ENCODE measurements at places on chromosomes 2 and 18.
A peak's percentile ranks its signal among the peaks of the same experiment; 100 is the strongest.

DNA sequence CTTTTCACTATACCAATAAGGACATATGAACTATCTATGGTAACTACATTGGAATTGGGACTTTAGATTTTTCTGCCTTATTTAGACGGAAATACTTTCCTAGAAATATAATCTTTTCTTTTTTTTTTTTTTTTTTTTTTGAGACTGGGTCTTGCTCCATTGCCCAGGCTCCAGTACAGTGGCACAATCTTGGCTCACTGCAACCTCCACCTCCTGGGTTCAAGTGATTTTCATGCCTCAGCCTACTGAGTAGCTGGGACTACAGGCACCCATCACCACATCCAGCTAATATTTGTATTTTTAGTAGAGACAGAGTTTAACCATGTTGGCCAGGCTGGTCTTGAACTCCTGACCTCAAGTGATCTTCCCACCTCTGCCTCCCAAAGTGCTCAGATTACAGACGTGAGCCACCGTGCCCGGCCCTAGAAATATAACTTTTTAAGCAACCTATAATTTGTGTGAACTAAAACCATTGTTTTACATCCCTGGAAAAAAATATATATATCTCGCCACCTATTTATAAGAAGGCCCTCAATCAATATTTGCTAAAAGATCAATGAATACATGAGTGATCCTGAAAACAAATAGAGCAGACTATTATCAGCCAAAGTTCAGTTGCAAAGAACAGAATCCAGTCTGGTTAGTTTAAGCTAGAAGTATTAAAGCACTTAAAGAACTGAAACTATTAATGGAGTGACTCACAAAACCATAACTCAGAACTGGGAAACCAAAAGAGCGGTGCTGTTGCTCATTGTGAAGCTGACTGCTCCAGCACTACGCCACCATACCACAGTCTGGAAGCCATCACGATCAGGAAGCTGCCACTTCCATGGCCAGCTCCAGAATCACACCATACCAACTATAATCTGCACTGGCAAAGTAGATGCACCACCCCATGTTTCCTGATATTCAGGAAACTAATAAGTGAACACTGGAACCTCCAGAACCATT, 8.4 kb upstream of the HNRNPLL start:
- peak; percentile 55 for DNase-seq

GRCh38 chr2:108257757-108258331, 18.1 kb downstream of the SULT1C3 start:
- DNase-seq = no peak

- DNase-seq = no peak
These were observed 2.7 kb downstream of the EHD3 start for GRCh38 chr2:31236433-31237205.

- DNase-seq = peak; percentile 39
These were observed 185.0 kb downstream of the ANAPC1 start for GRCh38 chr2:111698743-111699554.

DNA sequence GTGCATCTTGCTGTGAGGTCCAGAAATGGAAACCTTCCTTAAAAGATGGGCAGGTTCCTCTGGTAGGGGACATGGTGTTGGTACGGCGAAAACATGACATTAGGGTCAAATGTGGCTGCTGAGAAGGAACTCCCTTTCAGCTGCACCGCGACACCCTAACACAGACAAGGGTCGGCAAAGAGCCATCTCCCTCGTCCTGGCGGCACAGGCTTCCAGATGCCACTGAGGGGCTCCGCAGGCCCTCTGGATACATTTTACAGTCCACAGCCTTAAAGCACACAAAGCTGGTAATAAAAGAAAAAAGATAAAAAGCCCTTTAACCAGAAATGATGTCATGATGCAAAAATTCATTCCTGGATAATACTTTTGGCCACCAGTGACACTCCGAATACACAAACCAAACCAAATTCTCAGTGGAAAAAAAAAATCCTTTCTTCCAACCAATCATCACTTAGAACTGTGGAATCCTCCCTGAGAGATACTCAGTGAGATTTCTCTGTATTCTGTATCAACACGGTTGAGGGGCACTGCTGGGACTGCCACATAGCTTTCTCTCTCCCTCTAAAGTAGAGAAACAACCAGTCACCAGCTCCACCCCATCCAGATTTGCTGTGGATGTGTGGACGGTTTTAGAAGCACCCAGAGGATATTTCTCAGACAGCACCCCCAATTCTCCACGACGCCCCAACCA, 174.8 kb downstream of the HDAC4 start:
- DNase-seq = no peak

DNA sequence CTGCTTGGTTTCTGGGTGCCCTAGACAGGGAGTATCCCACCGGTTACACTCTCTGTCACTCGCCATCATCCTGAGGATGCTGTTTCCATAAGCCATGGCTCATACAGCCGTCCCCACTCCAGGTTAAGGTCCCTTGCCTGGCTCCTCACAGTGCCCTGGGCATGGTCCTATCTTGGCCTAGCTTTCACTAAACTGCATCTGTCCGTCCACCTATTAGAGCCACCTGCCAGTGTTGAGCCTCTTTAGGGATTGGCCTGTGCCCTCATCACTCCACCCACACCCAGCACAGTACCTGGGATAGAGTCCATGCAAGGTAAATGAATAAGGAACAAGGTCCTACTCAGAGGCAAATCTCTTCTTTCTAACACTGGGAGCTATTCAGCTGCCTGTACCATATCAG, 320.1 kb downstream of the GBX2 start:
- no peak for DNase-seq

- no peak for DNase-seq
These were observed 71.1 kb upstream of the DSC1 start for GRCh38 chr18:31233621-31234275.

- no peak for DNase-seq
These were observed at the start of gene UNC80 for GRCh38 chr2:209771474-209772289. TSS of gene UNC80 (plus strand) at chr2:209771832. CDS start at chr2:209772073, 241 bp downstream.

DNA sequence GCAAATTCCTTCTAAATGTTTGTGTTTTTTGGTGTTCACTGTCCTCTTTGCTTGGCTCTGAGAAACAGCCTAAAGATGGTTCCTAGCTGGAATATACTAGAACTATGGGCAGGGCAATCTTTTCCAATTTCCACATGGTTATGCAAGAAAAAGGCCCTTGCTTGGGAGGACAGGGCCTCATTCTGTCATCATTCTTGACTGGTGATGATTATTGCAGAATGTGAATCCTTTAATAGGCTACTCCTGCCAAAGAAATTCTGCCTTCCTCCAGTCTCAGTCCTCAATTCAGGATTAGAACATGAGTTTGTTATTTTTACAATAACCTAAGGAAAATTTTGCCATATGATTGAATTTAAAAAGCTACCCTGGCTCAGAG, 218.7 kb downstream of the HNMT start:
- no peak for DNase-seq

GRCh38 chr2:18891600-18892345, 302.4 kb upstream of the NT5C1B start:
- DNase-seq = no peak

DNA sequence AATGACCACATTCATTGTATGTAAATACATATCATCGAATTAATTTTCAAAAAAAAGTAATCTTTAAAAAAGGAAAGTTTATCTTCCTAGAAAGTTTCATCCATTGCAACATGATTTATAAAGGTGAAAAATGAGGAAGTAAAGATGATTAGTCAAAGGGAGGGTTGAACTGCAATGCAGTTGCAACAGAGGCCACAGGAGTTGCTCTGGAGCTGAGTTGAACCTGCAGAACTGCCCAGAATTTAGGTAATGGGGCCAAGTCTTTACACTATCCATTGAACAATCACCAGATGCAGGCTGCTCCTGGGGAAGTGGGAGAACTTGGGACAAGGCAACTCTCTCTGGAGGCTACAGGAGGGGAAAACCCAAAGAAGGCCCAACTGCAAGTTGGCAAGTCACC, 390.7 kb downstream of the METTL4 start:
- no peak for DNase-seq

DNA sequence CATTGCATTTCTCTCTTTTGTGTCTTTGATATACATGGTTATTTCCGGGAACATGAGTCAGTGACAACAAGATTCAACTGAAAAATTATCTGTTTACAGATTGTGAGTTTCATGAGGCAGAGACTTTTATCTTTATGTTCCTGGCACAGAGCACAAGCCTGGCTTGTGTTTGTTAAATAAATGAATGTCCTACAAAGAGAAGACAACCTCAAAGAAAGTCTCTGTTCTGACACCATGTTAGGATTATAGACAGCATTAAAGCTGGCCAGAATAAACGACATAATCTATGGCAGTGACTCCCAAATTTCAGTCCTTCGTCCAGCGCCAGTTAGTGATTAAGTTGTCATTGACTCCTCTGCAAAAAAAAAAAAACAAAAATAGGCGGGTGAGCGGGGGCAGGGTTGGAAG, 97.4 kb upstream of the DNAJC10 start:
- no peak for DNase-seq

DNA sequence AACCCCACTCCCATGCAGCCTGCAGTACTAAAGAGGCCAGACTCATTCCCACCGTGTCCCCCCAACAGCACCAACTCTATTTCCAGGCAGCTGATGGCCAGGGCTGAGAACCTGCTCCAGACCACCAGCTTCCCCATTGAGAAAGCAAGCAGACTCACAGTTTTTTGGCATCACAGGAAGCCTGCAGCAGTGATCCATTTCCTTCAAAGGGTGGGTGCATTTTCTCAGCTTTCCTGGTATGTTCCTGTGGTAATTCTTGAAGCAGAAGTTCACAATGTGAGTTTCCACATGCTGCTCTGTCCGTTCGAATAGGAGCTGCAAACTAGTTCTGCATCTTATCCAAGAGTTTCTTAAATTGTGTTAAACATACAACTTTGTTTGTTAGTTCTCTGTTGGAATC, 1249.6 kb upstream of the FAM98A start:
- DNase-seq = no peak

DNA sequence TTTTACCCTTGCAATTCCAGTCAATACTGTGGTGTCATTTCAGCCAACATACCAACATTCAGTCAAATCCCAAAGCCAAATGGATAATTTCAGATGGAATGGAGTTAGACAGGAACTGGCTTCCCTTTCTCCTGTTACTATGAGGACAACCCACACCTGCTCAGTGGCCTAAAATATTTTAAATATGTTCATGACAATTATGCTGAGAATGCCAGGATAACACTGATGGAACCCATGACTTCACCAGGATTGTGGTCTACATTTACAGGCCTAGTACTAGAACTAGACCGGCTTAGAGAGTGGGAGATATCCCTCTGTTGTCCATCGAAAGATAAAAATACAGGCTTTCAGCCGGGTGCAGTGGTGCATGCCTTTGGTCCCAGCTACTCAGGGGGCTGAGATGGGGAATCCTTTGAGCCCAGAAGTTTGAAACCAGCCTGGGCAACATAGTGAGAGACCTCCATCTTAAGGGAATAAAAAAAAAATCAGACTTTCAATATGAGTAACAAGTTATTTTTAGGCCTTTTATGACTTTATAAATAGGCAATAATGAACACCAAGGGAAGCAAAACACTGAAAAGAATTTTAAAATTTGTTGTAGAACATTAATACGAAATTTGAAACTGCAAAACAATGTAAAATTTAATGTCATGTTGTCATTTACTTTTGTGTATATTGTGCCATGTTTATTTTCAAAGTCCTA, 14.2 kb downstream of the GPATCH11 start:
- no peak for DNase-seq

- no peak for DNase-seq
These were observed 32.5 kb downstream of the ARL5A start for GRCh38 chr2:151795646-151796240.

DNA sequence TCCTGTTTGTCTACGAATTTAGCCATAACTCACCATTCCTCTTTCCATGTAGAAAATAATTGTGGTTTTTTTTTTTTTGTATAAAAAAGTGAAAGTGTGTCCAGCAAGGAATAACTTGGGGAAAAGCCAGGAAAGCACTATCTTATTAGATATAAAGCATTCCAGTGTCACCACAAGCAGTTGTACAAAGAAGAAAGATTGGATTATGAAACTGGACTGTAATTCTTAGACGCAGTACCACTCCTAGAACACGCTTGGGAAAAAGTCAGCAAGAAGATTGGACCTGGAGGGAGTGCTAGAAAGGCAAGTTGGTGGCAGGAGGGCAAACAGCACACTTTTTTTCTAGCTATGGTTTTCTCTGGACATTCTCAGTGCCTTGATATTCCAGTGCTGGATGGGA, 186.7 kb downstream of the PARD3B start:
- no peak for DNase-seq

- DNase-seq = no peak
These were observed 143.9 kb downstream of the CYP26B1 start for GRCh38 chr2:72003796-72004195.

GRCh38 chr2:27980242-27980641, 89.7 kb downstream of the BABAM2 start:
- no peak for DNase-seq

GRCh38 chr18:39460136-39460535, 1894.5 kb upstream of the CELF4 start:
- DNase-seq = no peak

DNA sequence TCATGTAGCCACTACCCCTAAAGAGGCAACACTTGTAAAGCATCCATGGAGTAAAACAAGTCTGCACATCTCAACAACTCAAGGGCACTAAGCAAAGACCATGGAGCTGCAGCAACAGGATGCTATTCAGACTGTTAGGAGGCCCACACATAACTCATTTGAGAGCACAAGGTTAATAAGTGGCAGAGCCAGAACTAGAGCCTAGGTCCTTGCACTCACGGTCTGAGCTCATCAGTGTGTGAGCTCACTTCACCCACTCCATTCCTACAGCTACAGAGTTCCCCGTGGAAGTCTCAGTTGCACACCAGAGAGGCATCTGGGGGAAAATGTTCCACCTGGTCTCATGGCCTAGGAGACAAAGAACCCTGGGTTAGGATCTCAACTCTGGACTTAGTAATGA, 35.0 kb downstream of the TTC32 start:
- no peak for DNase-seq

DNA sequence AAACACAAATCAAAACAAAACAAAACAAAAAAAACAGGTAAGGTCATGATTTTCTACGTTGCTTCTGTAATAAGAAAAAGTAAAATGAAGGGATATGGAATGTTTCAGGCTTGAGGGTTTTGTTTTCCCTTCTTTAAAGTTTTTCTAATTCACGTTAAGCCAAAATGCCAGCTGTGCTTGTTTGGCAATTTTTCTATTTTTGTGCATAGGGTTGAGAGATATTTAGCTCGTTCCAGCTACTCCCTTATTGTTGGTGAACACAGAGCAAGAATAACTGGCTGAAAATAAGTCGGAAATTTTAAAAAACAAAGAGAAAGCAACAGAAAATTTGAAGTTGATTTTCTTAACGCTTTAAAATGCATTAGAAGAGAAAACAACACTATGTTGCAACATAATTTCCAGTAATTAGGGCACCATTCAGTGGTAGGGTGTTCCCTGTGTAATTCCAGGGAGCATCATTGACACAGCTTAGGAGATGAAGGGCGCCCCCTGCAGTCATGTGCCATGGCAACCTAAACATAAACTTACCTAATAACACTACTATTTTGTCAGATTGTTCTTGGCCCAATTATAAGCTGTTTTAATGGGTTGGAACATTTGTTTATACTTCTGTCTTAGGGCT, 99.5 kb downstream of the DTNA start:
- DNase-seq = no peak

- no peak for DNase-seq
These were observed 16.7 kb downstream of the NOSTRIN start for GRCh38 chr2:168819050-168819715.

Data from CD4-positive, alpha-beta T cell (primary cell).